ENCODE measurements at places on chromosomes 11 and 22.

GRCh38 chr11:118924591-118925585 is 838 bp downstream of the BCL9L start:
- DNase-seq: no peak

DNA sequence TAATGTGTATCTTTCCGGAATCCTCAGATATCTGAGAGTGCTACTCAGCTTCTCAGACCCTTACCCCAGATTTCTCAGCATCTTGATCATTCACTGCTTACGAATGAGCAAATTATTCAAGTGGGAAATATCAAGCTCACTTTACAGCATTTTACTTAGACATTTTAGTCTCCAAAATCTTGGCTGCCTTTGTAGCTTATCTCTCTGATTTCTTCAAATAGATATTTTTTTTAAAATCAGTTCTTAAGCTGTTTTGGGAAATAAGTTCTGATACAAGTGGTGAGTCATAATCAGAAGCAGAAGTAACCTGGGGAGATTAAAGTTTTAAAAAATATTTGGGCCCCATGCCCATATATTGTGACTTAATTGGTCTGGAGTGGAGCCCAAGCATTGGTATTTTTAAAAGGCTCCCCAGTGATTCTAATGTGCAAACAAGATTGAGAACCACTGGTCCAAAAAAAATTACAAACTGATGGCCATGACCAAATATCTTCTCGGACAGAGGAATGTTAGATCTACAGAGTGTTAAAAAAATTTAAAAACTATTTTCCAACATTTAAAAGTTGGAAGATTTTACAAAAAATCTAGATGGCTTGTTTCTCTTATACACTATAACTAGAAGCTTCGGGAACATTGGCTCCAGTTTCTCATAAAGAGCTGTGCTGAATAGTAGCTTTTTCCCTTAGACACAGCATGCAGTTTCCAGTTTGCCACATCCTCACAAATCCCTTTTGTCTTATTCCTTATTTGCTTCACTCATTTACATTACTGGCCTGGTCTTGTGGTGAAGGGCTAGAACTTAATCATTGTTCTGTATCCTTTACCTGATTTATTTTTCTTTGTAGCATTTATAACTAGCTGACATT is 87.8 kb upstream of the BMAL1 start:
- DNase-seq: no peak

DNA sequence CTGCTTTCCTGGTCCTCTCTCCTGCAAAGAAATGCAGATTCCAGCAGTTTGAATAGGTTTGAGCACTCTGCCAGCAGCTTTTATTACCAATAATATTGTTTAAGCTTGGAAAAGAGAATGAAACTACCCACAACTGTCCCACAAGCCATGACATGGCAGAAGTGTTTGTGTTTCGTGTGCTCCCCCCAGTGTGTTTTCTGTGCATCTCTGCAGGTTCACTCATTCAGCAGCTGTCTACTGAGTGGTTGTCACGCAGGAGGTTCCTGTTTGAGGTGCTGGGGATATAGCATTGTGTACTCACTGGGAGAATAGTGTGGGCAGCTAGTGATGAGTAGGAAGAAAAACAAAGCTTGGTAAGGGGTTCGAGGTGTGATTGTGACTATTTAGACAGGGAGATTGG is 55.3 kb upstream of the SUSD2 start:
- DNase-seq: no peak

GRCh38 chr22:24482575-24482974 is 12.6 kb upstream of the UPB1 start:
- DNase-seq: peak; percentile 83

DNA sequence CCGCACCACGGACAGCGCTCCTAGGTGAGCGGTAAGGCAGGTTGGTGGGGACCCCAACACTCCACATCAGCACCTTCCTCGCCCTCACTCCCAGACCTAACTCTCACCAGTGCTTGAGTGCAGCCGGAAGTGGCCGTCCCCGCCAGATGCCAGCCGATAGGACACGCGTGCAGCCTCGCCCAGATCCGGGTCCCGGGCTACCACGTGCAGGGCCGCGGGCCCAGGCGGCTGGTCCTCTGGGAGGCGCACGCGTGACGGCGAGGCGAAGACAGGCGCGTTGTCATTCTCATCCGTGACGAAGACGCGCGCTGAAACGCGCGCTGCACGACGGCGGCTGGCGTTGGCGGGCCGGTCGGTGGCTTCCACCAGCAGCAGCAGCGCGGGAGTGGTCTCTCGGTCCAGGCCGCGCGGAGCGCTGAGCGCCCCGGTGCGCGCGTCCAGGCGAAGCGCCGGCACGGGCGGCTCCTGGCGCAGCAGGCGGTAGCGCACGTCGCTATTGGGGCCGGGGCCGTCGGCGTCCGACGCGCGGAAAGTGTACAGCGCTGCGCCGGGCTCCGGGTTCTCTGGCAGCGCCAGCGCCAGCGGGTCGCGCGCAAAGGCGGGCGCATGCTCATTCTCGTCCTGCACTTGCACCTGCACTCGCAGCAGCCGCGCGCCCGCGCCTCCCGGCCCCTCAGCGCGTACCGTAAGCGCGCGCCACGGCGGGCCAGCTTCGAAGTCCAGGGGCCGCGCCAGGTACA is 10.8 kb upstream of the TPP1 start:
- DNase-seq: no peak

- DNase-seq: no peak
Observed at GRCh38 chr22:49573109-49573765, 254.4 kb downstream of the BRD1 start.

DNA sequence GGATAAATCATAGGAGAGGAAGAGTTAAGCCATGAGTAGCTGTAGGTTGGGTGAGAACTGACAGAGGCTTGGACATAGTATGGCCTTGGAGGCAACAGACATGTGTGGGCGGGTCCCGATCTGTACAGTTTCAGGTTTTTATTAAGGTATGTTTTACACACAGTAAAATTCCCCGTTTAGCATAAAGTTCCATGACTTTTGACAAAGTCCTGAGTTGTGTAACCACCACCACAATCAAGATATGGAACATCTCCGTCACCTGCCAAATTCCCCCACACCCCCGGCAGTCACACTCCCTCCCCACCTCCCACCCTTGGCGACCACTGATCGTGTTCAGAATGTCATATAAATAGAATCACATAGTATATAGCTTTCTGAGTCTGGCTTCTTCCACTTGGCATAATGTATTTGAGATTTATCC is 68.1 kb downstream of the GRIK4 start:
- DNase-seq: no peak

GRCh38 chr22:38120359-38121110 is 10.1 kb upstream of the BAIAP2L2 start:
- DNase-seq: no peak

DNA sequence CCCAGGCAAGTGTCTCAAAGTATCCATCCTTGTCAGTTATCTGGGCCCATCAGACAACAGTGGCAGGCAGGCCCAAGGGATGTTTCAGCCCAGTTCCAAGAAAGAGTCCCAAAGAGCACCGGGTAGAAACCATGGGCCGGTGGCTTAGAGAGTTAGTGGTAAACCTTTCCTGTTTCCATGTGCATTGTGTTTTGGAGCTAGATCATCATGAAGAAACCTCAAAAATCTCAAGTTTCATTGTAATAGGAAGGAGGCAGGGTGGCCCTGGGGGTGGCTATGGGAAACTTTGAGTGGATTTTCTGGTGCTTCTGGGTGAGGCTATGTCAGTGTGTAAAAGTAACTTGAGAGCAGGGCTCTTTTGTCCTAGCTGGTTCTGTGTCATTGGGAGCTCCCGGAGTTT is 68.1 kb downstream of the UBASH3B start:
- no peak for DNase-seq

DNA sequence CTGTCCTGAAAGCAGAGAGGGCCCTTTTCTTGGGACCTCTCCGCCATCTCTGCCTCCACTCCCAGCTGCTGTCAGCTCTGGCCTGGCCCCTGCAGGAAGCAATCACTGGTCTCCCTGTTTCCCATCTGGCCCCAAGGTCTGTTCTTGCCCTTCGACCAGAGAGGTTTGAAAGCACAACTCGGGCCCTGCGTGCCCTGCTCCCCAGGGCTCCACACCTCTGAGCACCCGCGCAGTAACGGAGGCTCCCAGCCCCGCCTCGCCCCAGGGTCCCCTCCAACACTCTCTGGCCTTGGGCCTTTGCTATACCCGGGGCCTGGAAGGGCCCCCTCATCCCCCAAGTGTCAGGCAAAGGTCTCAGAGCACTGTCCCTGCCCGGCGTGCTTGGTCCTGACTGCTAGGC is 7.8 kb upstream of the CD81 start:
- no peak for DNase-seq

GRCh38 chr22:36902143-36902926 is 11.1 kb upstream of the CSF2RB start:
- DNase-seq: no peak
